ENCODE measurements at places on chromosomes 1 and 21.

- DNase-seq = no peak
Measured at GRCh38 chr1:151716771-151717631, at the start of gene CELF3. Gene CELF3 (minus strand): TSS chr1:151716803. CDS start chr1:151716020, 783 bp downstream.

- DNase-seq = no peak
Measured at GRCh38 chr21:45502600-45502999, 39.6 kb downstream of the SLC19A1 start.

- DNase-seq = no peak
Measured at GRCh38 chr1:180231936-180232335, 1.9 kb downstream of the LHX4 start.

DNA sequence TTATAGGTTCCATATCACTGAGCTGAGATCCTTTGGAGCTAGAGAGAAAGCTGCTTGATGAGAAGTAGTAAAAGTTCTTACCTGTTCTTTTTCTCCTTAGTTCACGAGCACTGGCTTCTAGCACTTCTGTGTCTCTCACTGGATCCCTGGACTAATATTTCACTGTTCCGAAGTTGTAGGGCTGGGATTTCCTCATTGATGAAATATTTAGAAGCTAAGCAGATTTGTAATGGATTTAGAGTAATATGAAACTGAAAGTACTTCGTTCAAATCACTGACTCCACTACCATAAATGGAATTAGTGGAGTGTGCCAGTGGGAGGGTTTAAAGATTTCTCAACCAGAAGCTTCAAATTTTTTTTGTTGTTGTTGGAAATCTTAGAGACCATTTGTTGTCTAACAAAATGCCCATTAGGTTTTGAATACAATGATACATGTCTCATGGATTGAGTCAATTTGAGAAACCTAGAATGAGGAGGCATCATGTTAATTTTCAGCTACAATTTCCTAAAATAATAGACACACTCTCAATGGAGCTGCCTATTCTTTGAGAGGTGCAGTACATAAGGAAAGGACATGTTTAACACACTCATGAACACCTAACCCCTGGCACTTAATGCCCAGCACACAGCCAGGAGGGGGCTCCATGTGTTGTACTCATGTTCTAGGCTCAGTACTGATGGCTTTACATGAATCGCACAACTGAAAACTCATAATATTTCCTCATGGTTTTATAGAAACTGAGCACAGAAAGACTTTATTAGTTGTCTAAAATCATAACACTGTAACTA is at the start of gene GBP1:
TSS of gene GBP1 (minus strand) at position 130 of the 790 bp plus-strand sequence. CDS start 1,974 bp downstream, outside the sequence.
- peak; percentile 31 for DNase-seq

GRCh38 chr1:219626865-219627264 is 14.0 kb upstream of the ZC3H11B start:
- DNase-seq = no peak

GRCh38 chr1:235127732-235128455 is 743 bp downstream of the TOMM20 start:
- no peak for DNase-seq

DNA sequence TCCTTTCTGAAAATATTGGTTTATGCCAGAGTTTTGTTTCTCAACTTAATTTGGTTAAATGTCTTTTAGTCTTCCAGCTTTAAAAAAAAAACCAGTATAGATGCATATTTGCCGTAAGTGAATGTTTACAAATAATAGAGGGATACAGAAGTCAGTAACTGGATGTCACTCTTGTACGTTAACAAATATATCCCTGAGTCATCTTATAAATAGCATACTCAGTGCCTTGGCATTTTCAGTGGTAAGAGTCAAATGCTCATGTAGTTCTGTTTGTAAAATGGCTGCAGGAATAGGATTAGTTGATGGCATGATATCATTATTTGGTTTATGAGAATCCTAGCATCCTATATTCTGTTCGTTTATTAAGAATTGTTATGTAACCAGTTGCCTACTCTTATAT is 55.4 kb downstream of the SPEN start:
- DNase-seq = no peak

GRCh38 chr21:24456358-24456757 is 1150.9 kb downstream of the MRPL39 start:
- no peak for DNase-seq

DNA sequence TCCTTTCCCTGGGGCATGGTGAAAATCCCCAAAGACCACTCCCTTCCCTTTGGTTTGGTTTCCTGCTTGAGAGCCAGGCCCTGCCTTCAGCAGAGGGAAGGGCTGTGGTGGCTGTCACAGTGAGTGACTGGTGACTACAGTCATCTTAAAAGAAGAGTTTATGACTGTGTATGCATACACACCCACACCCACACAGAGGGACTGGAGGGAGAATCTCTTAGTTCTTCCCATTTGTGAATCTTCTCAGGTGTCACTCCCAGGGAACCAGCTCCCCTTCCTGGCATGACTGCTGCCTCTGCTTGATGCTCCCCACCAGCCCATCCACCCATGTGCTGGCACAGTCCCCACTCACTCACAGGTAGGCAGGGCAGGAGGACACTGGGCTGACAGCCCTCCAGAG is 3.9 kb upstream of the KCNA2 start:
- no peak for DNase-seq

DNA sequence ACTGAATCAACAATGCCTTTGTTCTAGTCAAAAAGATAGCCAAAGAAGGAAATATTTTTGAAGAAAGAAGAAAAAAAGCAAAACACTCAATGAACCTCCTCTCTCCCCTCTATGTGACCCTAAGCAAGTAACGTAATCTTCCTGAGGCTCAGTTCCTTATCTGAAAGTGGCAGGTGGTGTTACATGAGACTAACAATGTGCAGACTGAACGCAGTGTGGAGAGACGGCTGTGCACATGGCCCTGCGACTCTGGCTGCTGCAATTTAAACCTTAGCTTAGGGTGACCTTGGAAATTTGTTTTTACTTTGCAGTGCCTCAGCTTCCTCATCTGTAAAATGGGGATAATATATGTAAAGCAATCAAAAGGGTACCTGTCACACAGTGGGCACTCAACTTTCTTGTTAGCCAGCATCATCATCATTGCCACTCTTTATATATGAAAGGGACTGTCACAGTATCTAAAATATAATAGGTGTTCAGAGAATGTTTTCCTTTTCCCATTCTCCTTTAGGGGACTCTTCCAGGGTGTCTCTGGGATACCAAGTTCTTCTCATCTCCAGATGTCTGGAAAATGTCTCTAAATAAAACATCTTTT is 100.1 kb upstream of the JUN start:
- DNase-seq = no peak

- DNase-seq = no peak
Measured at GRCh38 chr1:116585886-116586285, 15.1 kb upstream of the CD58 start.

DNA sequence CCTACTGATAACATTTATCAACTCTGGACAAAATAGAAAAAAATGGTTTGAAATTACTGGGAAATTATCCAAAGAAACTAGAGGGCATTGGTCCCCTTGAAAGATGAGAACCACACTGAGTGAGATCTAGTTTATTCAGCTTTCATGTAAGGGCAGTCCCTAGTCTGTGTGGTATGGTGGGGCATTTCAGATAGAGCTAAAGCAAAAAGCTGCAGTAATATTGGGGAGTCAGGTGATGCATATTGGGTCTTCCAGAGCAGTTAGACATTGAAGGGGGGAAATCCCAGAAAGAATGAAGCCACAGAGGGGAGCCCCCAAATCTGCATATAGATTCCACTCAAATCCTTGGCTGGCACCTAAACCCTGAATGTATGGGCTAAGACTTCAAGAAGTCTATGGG is 347.7 kb upstream of the POU3F1 start:
- DNase-seq = no peak

GRCh38 chr1:229075217-229075616 is 195.7 kb upstream of the RAB4A start:
- no peak for DNase-seq

GRCh38 chr1:231959225-231959884 is 332.8 kb downstream of the DISC1 start:
- no peak for DNase-seq

- no peak for DNase-seq
Measured at GRCh38 chr1:36588972-36589371, 106.3 kb upstream of the CSF3R start.

GRCh38 chr1:119637710-119638109 is 10.4 kb downstream of the ZNF697 start:
- DNase-seq = no peak

DNA sequence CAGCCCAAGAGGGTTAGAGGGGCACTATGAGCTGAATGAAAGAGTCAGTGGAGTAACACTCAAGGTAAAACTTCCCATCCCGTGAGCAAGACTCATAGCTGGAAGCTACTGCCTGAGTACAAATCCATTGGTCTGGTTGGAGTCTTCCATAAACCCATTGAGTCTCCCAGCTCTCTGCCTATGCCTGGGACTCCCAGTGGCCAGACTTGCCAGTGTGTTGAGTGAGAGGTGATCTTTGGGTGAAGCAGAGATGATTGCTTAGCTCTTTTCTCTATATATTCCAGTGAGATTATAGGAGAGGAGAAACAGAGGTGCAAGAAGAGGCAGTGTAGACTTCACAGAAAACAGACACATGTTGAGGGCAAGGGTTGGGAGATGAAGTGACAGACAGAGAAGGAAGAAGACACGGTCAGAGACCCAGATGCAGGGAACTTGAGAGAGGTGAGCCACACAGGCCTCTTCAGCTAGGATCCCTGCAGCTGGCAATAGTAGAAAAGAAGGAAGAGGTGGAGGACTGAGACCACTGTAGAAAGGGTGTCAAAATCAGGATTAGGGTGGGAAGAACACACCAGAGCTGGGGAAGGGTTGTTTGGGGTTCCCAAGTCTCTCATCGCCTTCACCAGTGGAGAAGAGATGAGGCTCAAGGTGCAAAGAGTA is 3.7 kb downstream of the FOXD2 start:
- no peak for DNase-seq

GRCh38 chr1:154860156-154860870 is 9.8 kb downstream of the KCNN3 start:
- DNase-seq = no peak

GRCh38 chr1:112397841-112398240 is 1.8 kb downstream of the CTTNBP2NL start:
- DNase-seq = no peak

GRCh38 chr1:52748119-52748518 is 21.9 kb downstream of the ZYG11B start:
- no peak for DNase-seq

DNA sequence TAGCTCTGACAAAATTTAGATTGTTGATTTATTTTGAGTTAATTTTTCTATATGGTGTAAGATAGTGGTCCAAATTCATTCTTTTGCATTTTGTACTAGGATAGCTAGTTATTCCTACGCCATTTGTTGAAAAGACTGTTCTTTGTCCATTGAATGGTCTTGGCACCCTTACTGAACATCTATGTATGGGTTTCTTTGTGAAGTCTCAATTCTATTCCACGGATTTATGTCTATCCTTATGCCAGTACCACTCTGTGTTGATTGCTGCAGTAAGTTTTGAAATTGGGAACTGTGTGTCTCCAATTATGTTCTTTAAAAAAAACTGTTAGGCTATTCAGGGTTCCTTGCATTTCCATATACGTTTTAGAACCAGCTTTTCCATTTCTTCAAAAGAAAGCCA is 145.7 kb downstream of the ZNF644 start:
- no peak for DNase-seq

GRCh38 chr21:41032541-41032940 is 135.4 kb upstream of the BACE2 start:
- DNase-seq = no peak

DNA sequence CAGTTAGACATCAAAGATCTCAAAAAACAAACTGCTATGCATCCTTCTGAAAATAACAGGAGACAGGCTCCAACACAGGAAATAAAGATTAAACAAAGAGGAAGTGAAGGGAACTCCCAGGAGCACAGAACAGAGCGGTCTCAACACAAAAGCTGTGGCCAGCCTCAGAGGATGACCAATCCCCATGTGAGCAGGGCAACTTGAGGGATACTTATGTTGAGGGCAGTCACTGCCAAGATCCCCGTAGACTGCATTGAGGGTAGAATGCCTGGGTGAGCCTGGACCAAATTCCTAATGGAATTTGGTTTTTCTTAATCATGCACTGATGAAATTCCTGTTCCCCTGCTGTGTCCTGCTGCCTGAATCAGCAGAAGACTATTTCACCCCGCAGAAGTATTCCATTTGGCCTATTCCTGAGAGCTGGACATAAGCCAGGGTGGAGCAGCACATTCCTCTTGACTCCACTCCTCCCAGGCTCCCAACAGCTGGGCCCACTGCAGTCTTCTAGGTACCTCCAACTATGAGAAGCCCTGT is 49.0 kb downstream of the JAK1 start:
- DNase-seq = no peak

GRCh38 chr1:53572815-53573173 is 113.6 kb downstream of the DMRTB1 start:
- no peak for DNase-seq

DNA sequence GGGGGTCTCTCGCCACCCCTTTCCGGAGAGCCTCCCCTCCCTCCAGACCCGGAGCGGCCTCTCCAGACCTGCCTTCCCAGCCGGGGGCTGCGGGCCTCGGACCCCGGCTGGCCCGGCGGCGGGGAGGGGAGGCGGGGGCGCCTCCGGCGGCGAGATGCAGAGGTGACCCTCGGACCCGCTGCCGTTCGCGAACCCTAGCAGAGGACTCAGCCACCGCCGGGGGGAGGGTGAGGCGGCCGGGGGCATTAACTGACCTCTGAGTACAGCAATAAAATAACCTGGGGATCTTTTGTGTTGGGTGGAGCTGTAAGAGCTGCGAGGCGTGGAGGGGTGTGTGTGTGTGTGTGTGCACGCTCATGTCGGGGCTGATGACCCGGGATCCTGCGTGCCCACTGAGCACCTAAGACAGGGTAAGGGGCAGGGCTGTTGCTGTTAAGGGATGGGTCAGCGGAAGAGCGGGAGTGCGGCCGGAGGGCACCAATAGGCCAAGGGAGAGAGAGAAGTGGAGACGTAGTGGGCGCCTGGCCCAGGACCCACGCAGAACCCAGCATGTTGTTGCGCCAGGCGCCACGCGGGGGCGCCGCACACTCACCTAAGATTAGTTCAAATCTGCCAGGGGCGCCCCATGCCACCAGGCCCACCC is 6.3 kb downstream of the HAPLN2 start:
- no peak for DNase-seq

DNA sequence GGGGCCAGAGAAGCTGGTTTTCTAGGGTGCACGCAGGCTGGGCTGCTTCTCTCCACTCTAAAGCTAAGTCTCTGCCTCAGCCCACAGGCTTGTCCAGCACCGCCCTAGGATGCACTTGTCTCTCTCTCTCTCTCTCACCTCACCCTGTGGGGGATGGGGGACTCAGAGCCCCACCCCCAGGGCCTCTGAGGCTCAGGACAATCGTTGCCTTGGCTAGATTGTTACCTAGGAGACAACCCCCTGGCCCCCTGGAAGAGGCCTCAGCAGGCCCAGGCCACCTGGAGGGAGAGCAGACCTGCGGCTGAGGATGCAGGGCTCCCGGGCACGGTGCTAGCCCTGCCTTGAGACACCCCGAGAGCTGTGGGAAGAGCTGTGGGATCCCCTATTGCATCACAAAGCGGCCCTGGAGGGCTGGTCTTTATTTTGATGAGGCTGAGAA is at the start of gene ACTRT2:
TSS of gene ACTRT2 (plus strand) at position 235 of the 439 bp plus-strand sequence. CDS start 220 bp downstream, outside the sequence.
- no peak for DNase-seq

- DNase-seq = no peak
Measured at GRCh38 chr1:52474807-52475206, 70.4 kb downstream of the PRPF38A start.

Data from stimulated activated CD4-positive, alpha-beta T cell treated with anti-CD3 and anti-CD28 coated beads, Interleukin-2, amount 100 ng/mL, for 4 hours (primary cell).